ENCODE measurements at places on chromosomes 16 and 17.

DNA sequence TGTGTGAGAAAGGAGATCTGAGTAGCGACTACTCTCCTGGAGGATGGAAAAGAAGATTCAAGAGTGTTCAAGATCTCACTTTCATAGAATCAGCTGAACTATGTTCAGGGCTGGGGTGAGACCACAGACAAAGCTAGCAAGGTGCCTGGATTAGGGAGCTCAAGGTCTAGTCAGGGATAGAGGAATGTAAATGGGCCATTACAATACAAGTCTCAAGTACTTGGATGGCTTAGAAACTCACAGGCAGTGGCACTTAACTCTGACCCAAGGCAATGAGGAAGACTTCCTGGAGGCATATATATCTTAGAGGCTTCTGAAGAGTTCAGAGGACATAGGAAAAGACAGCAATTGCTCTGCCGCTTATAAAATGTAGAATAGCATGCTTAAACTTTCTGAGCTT, 184.9 kb upstream of the CDH11 start:
- DNase-seq: no peak

DNA sequence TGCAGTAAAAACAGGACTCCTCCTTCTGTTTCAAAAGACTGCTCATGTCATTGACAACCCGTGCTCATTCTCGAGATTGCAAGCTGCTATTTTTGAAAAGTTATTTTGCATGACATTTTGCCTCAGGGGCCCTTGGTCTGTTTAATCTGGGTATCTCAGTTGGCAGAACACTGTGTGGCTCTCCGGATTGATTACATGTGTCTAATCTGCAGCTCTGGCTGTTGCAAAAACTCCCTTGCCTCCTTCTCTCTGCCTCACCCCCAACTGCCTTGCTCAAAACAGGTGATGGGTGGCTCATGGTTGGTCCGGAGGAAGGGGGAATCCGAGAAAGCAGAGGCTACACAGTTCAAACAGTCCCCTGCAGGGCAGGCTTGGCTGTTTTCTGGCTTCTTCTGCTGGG, 25.3 kb downstream of the GINS3 start:
- DNase-seq: no peak

GRCh38 chr16:68548947-68549346, 9.9 kb downstream of the ZFP90 start:
- DNase-seq: no peak

GRCh38 chr17:7712111-7712771, 5.3 kb upstream of the DNAH2 start:
- no peak for DNase-seq

GRCh38 chr16:50933262-50933661, 191.4 kb downstream of the CYLD start:
- no peak for DNase-seq

GRCh38 chr17:10109146-10109545, 89.3 kb downstream of the GAS7 start:
- no peak for DNase-seq
